ENCODE measurements at places on chromosomes 5 and 9.

DNA sequence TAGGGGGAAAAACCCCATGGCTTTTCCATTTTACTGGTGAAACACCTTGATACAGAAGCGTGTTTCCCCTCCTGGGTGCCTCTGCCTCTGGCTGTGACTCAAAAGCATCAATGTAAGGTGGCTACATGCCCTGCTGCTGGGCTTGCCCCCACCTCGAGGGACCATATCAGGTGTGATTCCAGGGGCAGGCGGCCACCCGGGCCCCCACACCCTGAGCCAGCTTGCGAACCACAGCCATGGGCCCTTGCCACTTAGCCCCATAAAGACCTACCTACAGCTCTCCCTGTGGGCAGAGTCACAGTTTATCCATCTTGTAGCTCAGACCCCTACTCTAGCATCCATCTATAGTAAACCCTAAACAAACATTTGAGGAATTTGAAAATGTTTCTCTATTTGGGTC lies 10.8 kb downstream of the SHC3 start:
- no peak for DNase-seq

GRCh38 chr9:115340314-115340713 lies 222.4 kb upstream of the TNC start:
- DNase-seq: no peak

DNA sequence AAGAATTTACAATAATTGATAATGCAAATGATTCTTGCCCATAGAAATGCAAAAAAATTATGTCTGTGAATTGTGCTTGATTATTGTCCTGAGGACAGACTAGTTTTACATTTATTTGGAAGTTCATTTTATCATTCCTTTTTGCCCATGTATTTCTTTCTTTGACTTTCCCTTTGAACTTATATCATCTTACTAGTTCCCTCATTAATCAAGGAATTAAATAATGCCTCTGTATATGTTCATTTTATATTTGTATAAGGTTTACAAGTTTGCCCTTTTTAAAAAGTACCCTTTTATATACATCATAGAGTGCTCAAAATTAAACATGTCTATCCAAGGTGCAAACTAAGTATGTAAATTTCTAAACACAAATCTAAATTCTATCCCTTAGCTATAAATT lies 501.6 kb downstream of the NTRK2 start:
- no peak for DNase-seq

DNA sequence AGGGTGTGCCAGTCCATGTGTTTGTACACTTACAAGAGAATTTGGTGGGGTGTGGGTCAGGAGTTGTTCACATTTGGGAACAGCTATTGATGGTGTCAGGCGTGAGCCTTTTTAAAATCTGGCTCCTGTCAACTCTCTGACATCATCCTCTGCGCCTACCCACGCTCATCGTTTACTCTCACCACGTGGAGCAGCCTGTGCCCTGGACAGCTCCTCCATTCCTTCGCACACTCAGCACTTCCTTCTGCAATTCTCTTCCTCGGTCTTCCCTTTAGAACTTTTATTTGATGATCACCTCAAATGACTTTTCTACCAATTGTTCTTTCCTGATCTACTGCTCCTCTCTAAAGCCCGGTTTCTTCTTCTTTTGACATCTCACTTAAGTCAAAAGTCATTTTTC lies 42.1 kb upstream of the GNAQ start:
- DNase-seq: no peak

DNA sequence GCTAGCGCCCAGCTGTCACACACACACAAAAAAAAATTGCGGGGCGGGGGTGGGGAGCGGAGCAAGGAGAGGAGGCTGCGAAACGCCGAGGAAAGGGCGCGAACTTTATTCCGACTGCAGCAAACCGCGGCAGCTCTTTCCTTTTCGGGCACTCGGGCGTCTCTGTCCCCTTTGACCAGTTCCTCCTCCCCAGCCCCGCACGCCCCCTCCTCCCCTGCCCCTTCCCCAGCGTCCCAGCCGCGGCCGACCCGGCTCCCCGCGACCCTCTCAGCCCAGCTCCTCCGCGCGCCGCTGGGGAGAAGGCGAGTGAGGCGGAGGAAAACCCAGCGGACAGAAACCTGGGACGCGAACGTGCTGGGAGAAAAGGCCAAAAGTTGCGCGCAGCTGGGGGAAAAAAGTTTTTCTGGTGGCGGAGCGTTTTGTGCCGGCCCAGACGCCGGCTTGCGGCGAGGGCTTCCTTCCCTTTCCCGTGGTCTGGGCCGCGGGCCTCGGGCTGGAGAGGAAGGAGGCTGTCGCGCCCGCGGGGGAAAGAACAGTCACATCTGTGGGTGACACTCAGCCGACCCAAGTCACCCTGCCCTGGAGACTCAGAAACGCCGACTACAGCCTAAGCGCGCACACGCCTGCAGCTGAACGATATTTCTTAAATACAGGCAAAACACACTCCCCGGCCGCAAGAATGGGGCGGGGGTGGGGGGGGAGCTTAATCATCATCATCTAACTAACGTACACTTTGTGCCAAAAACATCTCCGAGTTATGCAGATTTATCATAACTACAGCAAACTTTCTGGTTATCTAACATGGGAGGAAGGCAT lies 1.1 kb upstream of the BNC2 start:
- DNase-seq: peak; percentile 57
